ENCODE measurements at places on chromosomes 1 and 21.
A peak's percentile ranks its signal among the peaks of the same experiment; 100 is the strongest.

- DNase-seq = no peak
These were observed 85.3 kb downstream of the NPHP4 start for GRCh38 chr1:5906966-5907365.

GRCh38 chr1:160460214-160460642, 59.9 kb downstream of the VANGL2 start:
- no peak for DNase-seq

GRCh38 chr1:203045821-203046594, 19.7 kb downstream of the PPFIA4 start:
- DNase-seq = no peak

GRCh38 chr1:46461017-46461808, 28.4 kb upstream of the DMBX1 start:
- no peak for DNase-seq

GRCh38 chr1:20476265-20477038, 9.6 kb downstream of the CAMK2N1 start:
- DNase-seq = no peak

- DNase-seq = no peak
These were observed 8.4 kb downstream of the RPS6KA1 start for GRCh38 chr1:26537951-26538352.

GRCh38 chr1:46801323-46802055, 2.6 kb downstream of the CYP4B1 start:
- no peak for DNase-seq

GRCh38 chr1:6917067-6917466, 131.8 kb downstream of the CAMTA1 start:
- no peak for DNase-seq

DNA sequence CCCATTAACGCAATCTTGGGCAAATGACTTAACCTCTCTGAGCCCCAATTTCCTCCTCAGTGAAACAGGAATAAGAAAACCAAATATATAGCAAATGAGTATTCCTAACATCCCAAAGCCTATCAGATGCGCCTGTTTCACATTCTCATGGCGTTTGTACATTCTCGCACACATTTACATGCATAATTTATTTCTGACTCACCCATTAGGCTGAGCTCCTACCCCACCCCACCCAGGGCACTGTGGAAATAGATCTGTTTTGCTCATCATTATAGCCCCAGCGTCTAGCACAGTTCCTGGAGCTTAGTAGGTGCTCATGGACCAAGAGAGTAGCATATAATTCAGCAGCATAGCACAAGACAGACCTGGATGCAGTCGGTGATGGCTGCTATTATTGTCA, 146.1 kb upstream of the VANGL1 start:
- DNase-seq = no peak

DNA sequence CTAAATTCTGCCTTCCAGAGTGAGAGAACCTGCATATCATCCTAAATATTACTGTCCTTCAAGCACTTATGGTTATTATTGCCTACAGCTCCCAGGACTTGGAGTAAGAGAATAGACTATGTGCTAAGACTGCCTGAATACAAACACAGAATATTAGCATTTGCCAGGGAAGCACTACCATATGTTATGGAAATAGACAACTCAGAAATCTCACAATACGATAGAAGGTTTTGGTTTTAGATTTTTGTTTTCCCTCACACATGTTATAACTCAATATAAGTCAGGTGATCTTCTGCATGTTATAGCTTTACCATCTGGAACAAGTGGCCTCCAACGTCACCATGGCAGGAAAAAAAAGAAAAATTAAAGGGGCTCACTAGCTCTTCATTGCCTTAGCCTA, 413.9 kb downstream of the LRRIQ3 start:
- DNase-seq = no peak

DNA sequence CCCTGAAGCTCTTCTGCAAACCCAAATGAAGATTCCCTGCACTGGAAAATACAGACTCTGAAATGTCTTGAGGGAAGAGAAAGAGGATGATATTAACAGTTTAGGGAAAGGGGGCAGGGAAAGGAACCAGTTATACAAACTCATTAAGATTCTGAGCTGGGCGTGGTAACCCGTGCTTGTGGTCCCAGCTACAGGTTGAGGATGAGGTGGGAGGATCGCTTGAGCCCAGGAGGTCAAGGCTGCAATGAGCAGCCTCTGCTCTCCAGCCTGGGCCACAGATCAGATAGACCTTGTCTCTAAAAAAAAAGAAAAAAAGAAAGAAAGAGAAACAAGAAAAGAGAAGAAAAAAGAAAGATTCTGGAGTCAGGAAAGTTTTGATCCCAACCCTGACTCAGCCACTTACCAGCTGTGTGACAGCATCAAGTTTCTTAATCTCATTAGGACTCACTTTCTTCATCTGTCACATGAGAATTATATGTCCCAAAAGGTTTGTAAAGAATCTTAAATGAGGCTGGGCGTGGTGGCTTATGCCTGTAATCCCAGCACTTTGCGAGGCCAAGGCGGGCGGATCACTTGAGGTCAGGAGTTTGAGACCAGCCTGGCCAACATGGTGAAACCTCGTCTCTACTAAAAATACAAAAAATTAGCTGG, 53.9 kb downstream of the OPTC start:
- DNase-seq = no peak

DNA sequence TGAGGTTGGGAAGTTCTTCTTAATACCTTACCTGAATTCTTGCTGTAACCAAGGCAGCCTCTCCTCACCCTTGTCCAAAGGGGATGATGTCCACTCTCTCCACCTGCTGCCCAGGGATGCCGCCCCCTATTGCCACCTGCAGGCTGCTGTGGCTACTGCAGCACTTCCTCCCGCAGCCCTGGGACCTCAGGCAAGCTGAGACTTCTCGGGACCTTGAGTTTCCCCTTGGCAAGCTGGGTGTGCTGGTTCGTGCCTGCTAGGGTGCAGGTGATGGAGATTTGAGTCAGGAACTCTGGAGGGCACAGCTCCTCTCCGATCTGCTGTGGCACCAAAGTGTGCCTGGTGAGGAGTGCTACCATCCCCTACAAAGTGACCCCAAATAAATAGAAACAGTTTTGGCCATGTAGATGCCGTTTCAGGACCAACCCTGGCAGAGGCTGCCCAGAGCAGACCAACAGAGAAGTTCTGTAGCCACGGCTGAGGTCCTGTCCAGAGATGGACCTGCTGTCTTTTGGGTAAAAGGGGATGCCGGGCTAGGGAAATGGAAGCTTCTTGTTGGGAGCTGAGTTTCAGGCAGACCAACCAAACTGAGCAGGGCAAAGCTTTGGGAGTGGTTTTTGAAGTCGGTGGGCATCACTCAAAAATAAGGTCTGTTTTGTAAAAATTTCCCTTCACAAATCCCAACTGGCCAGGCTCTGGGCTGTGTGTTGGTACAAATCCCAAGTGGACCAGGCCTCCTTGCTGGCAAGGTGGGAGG, 31.7 kb downstream of the RUNX3 start:
- DNase-seq = no peak

DNA sequence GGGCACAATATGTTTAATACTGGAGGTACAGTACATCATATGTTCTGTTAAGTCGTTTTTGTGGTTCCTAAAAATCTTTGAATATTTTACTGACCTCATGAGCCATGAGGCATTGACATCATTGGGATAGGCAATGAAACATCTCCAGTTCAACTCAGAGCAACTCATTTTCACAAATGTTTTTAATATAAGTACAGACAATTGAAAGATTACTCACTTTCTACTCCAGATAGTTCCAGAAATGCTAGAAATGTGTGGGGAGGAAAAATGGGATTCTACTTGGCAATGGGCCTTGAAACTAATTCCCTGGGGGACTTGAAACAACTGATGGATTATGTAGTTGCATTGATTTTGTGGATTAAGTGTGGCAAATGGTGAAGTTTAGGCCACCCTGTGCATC, 7.2 kb upstream of the C8B start:
- no peak for DNase-seq

DNA sequence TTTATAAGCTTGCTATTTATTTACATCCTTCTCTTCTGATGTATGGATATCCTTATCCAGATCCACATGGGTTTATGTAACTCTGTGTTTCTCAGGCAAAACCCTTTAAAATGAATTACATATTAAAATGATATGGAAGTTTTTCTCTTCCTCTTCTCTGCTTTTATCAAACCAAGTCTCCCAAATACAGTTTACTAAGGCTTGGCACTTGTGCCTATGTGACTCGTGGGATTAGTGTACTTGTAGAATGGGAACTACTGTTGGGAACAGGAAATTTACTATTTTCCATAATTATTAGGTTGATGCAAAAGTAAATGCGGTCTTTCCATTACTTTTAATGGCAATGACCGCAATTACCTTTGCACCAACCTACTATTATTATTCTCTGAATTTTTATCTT, 14.8 kb downstream of the SIM2 start:
- DNase-seq = no peak

- DNase-seq = peak; percentile 30
These were observed 11.4 kb downstream of the SDE2 start for GRCh38 chr1:225987491-225988316.

DNA sequence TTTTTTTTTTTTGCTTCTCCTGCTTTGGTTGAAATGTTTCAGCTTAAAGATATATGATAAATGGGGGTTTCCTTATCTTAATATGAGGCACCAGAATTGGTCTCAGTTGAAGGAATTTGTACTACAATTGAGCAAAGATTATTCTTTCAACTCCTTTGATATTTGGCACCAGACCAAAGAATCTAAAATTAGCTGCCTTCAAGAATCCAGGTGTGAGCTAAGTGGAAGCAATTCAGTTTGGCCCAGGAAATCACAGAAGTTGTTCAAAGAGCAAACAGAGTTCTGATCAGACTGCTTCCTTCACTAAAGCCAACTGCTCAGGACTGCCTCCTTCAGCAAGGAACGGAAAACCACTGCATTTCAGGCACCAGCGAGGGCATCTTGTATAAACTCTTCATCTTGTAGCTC, 68.3 kb upstream of the BCAR3 start:
- DNase-seq = no peak

DNA sequence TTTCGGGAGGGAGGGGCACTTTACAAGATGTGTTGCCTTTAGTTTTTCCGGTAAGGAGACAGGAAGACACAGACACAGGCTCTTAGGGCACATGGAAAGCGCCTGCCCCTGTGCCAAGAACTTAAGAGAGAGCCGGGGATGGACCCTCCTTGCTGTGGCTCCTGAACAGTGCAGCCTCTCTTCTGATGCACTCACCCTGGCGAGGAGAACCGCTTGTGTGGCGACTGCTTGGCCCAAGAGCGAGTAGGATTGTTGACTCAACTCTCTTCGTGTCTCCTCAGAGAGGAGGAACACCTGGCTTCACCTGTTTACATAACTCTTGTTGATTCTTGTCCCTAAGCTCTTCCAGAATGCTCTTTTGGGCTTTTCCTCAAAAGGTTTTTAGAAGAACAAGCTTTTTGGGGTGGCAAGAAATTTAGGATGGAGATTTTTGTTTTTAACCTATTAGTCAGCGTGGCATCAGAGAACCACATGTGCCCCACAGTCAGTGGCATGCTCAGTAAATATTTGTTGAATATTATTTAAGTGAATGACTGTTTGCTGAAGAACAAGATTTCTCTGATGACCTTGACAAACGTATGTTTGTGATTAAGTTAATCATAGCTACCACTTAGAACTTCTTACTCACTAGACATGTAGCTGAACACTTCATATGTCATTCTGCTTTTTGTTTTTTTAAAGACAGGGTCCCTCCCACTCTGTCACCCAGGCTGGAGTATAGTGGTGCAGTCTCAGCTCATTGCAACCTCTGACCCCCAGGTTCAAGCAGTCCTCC, 60.6 kb downstream of the NFIA start:
- DNase-seq = no peak

DNA sequence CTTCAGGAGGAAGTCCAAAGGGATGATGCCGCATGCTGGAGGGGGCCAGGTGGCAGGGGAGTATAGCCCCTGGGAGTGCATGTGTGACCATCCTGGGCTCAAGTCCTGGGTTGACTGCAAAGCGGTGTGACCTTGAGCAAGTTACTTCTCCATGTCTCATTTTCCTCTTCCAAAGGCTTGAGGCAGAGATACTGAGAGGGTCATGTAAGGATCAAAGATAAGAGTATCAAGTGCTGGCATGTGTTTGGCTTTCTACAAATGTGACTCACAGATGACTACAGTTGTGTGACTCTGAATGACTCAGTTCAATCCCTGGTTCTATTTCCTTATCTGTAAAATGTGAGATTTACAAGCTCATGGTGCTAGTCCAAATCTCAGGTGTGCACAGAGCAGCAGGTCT, 26.1 kb downstream of the PROK1 start:
- DNase-seq = no peak

- peak; percentile 16 for DNase-seq
These were observed 160.9 kb downstream of the GABPA start for GRCh38 chr21:25895565-25896205.

GRCh38 chr1:64280001-64280400, 76.6 kb downstream of the UBE2U start:
- no peak for DNase-seq

DNA sequence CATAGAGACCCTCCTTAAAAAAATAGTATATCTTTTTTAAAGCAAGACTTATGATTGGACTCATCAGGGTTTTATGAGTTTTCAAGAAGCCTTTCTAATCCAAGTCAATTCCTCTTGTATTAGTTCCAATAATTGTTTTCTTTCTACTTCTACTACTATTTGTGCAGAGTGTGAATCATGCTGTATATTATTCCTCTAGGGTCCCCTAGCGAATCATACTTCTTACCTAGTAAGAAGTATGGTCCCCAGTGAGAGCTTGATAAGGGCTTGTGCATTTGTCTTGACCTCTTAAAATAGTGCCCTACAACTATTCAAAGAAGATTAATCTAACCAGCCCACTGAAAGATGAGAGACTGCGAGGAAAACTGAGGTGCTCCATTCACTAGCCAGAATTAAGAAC, 715.7 kb upstream of the ZP4 start:
- DNase-seq = no peak

GRCh38 chr1:24688621-24689195, 45.6 kb downstream of the SRRM1 start:
- DNase-seq = peak; percentile 31

- DNase-seq = no peak
These were observed 19.7 kb upstream of the ABCG1 start for GRCh38 chr21:42198929-42199867.

GRCh38 chr1:70210820-70211219, 5.4 kb upstream of the LRRC40 start:
- no peak for DNase-seq

DNA sequence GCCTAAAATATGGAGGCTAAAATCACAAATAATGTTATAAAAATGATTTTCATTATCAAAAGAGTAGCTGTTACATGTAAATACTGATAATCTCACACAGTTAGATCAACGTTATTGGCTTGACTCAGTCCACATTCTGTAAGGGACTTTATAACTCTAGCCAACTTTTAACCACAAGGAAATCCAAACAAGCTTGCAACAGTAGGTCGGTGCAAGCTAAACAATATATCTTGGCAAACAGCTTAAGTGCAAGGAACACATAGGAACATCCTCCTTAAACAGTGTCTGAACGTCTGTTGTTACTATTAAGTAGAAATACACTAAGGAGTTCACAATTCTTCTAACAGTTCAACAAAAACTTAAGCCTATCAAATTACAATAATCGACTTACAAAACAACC, 126.7 kb downstream of the EIF4G3 start:
- no peak for DNase-seq

- no peak for DNase-seq
These were observed 3.8 kb downstream of the AGO1 start for GRCh38 chr1:35886577-35887431.

GRCh38 chr1:165914136-165914798, 86.9 kb downstream of the UCK2 start:
- peak; percentile 36 for DNase-seq

Data from NCI-H2081 treated with DMSO at 0.1 percent for 48 hours (cell line).